ENCODE measurements at places on chromosomes 2 and 18. TPM values are rescaled to one million over a fixed set of nuclear protein-coding genes. Genes with fewer than 3 reads are reported as not detected.

ALKAL2 gene
- total RNA-seq, result 0.72 TPM

APCDD1 gene
- 5.6 TPM for total RNA-seq

WBP1 gene
- 48.3 TPM for total RNA-seq

PROKR1 gene
- 0.08 TPM for total RNA-seq

AQP12B gene
- 9.6 TPM for total RNA-seq

MBOAT2 gene
- 34.3 TPM for total RNA-seq

ARPC2 gene
- total RNA-seq, result 282 TPM

WNT10A gene
- 0.61 TPM for total RNA-seq

PPIG gene
- 46.1 TPM for total RNA-seq

SULT1C2 gene
- total RNA-seq, result 5.3 TPM

FSIP2 gene
- total RNA-seq, result 5.9 TPM

SERPINB10 gene
- not detected for total RNA-seq

UPP2 gene
- total RNA-seq, result not detected

MRO gene
- 0.21 TPM for total RNA-seq

ANO7 gene
- total RNA-seq, result 55.0 TPM

ANKRD29 gene
- 1.0 TPM for total RNA-seq

TTC39C gene
- total RNA-seq, result 9.5 TPM

SCN3A gene
- total RNA-seq, result 0.40 TPM

IL36G gene
- total RNA-seq, result 0.40 TPM

MARS2 gene
- total RNA-seq, result 17.0 TPM
